ENCODE measurements at places on chromosomes 5 and 9. TPM values are rescaled to one million over a fixed set of nuclear protein-coding genes. Genes with fewer than 3 reads are reported as not detected.

- no peaks in the 10 kb centered on the region for H3K36me3 ChIP-seq
- no peaks in the 10 kb centered on the region for H3K27me3 ChIP-seq
- no peak for DNase-seq
- no peak overlapping the region for H3K27ac ChIP-seq
- no peaks in the 10 kb centered on the region for H3K4me1 ChIP-seq
Measured at GRCh38 chr9:37163299-37163698, 42.9 kb downstream of the ZCCHC7 start.

- H3K4me1 ChIP-seq, result no peaks in the 10 kb centered on the region
- no peak overlapping the region for H3K27ac ChIP-seq
- no peak for DNase-seq
- H3K27me3 ChIP-seq, result no peaks in the 10 kb centered on the region
Measured at GRCh38 chr9:7273575-7273974, 515.8 kb downstream of the KDM4C start.

NEUROG1 gene
- not detected for polyA plus RNA-seq

SLC25A2 gene
- 0.04 TPM for polyA plus RNA-seq

- no peaks in the 10 kb centered on the region for H3K36me3 ChIP-seq
- no peak overlapping the region for H3K4me3 ChIP-seq
- H3K4me1 ChIP-seq, result no peaks in the 10 kb centered on the region
- H3K27me3 ChIP-seq, result no peaks in the 10 kb centered on the region
- H3K27ac ChIP-seq, result no peak overlapping the region
- DNase-seq, result no peak
Measured at GRCh38 chr5:56247592-56247991, 14.5 kb upstream of the ANKRD55 start.

LHX2 gene
- polyA plus RNA-seq, result not detected

DNA sequence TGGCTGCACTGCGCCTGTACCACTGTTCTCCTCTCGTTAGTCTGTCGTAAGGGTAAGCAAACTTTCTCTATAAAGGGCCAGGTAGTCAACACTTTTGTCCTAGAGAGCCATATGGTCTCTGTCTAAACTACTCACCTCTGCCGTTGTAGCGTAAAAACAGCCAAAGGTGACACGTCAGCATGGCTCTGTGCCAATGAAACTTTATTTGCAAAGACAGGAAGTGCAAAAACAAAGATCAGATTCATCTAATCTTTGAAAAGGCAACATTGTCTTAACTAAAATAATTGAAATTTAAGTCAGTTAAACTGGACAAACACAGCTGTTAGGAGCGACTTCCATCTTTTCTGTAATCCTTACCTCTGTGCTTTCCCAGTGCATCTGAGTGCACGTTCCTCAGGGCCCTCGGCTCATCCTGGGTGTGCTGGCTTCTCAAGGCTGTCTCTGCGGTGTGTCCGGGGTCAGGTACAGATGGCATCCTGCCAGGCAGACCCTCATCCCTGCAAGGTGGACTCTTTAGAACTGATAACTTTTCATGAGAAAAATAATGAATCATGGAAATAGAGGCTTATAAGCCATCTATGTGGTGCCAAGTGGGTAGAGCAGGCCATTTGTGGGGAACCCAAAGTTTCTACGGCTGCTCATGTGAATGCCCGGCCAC, 35.2 kb upstream of the IRX4 start:
- no peak overlapping the region for H3K27ac ChIP-seq
- H3K27me3 ChIP-seq, result no peaks in the 10 kb centered on the region
- H3K4me1 ChIP-seq, result no peaks in the 10 kb centered on the region
- H3K36me3 ChIP-seq, result no peaks in the 10 kb centered on the region

SLC36A3 gene
- not detected for polyA plus RNA-seq

TUSC1 gene
- polyA plus RNA-seq, result 7.0 TPM

CDKN2B gene
- polyA plus RNA-seq, result 1.7 TPM

DNA sequence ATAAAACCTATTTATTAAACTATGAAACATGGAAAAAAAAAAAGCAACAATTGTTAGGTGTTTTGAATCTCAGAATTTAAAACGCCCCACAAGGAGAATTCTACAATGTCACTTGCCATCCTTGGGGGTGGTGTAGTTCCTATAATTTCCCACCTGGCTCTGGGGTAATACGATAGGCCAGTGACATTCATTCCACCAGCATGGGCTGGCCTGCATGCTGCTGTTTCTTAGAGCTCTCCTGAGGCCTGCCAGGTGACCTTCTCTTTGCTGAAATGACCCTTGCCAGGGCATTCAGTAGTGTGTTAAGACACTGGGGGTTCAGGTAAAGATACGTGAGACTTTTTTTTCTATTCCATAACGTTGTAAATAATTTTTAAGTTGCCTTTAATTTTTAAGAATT, 10.0 kb upstream of the ARHGEF28 start:
- no peak overlapping the region for H3K27ac ChIP-seq
- no peak for DNase-seq
- H3K27me3 ChIP-seq, result no peaks in the 10 kb centered on the region
- H3K36me3 ChIP-seq, result no peaks in the 10 kb centered on the region
- H3K4me3 ChIP-seq, result no peak overlapping the region

GPR150 gene
- polyA plus RNA-seq, result 0.35 TPM

- DNase-seq, result no peak
- no peak overlapping the region for H3K4me3 ChIP-seq
- no peaks in the 10 kb centered on the region for H3K36me3 ChIP-seq
- H3K27ac ChIP-seq, result no peak overlapping the region
Measured at GRCh38 chr9:15622318-15622971, 69.6 kb downstream of the CCDC171 start.

WDR70 gene
- 17.0 TPM for polyA plus RNA-seq

DNA sequence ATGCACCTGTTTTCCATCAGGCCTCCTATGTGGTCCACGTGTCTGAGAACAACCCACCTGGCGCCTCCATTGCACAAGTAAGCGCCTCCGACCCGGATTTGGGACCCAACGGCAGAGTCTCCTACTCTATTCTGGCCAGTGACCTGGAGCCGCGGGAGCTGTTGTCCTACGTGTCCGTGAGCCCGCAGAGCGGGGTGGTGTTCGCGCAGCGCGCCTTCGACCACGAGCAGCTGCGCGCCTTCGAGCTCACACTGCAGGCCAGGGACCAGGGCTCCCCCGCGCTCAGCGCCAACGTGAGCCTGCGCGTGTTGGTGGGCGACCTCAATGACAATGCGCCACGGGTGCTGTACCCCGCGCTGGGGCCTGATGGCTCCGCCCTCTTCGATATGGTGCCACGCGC, 1.7 kb downstream of the PCDHGB1 start:
- no peak overlapping the region for H3K4me3 ChIP-seq
- H3K36me3 ChIP-seq, result no peaks in the 10 kb centered on the region
- H3K27ac ChIP-seq, result no peak overlapping the region
- DNase-seq, result no peak

GRCh38 chr5:144585681-144586080, 415.0 kb downstream of the KCTD16 start:
- H3K27ac ChIP-seq, result no peak overlapping the region
- no peak for DNase-seq
- no peaks in the 10 kb centered on the region for H3K27me3 ChIP-seq
- H3K4me1 ChIP-seq, result no peaks in the 10 kb centered on the region
- no peak overlapping the region for H3K4me3 ChIP-seq

DNA sequence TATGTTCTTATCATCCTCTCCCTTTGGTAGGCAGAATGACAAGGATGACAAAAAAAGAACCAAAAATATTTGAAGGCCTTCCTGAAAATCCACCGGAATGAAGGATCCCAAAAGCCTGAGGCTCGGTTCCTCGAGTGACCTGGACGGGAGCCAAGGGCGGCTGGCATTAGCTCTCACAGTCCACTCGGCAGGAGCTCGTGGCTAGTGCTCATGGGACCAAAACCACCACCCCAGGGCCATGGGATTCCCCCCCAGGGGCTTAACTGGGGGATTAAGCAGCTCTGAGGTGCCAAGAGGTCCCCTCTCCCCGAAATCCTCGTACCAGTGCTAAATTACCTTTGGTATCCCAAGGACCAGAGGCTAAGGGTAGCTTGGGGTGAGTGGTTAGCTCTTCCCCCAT, 586 bp upstream of the PDZD2 start:
- peak overlapping the region; percentile 88 for H3K4me3 ChIP-seq
- no peaks in the 10 kb centered on the region for H3K27me3 ChIP-seq
- no peak overlapping the region for H3K27ac ChIP-seq
- peak; percentile 31 for DNase-seq
- H3K36me3 ChIP-seq, result no peaks in the 10 kb centered on the region

All from psoas muscle (tissue), 8 donors.